ENCODE measurements at places on chromosomes 2 and 18.

DNA sequence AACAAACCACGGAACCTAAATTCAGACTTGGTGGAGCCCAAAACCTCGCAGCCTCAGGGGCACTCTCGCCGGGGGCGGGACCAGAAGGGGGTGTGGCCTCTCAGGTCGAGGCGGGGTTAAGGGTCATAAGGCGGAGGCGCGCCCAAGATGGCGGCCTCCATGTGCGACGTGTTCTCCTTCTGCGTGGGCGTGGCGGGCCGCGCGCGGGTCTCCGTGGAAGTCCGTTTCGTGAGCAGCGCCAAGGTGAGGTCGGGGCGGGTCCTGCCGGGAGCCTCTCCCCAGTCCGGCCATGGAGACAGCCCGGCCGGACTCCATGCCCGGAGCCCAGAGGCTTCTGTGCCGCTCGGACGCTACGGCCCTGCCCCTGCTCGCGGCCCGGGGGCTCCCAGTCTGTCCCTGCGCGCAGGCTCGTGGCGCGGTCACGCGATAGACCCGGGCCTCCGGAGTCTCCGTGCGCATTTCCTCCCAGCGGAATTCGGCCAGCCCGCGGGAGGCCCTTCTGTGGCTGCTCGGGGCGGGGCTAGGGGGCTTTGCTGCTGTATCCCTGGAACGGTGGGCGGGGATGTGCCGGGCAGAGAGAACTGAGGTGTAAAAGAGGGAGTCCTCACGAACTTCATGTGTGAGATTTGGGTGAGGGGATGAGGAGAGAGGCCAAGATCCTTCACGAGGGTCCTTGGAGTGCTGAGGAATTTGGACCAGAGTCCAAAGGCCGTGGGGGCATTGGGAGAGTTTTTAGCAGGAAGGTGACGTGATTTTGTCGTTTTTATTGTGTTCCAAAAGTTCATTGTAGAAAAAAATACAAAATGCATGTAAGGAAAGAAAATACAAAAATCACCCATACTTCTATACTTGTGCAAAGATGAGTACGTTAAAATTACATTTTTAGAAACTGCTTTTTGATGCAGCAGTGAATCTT lies at the start of gene SMYD5:
Gene SMYD5, plus strand, starts transcription at position 126 of the 916 bp plus-strand sequence. Its CDS starts 22 bp downstream, at position 148.
- DNase-seq = peak; percentile 56

- DNase-seq = no peak
Measured at GRCh38 chr2:239258248-239258647, 142.6 kb downstream of the HDAC4 start.

DNA sequence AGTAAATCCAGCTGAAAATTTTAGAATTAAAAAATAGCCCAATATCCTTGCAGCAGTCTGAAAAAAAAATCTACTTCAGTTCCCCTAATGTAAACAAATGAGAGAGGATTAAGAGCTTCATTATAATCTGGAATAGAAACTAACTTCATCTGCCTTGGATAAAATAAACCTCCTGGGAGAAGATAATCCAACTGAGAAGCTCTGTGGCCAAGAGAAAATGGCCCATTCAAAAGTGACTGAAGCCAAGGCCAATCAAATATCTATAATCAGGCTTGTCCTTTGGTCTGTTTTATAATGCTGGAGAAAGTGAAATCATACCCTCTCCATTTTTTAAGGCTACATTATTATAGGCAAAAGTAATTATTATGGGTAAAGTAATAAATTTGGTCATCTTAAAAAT lies 110.0 kb downstream of the NEB start:
- no peak for DNase-seq

- no peak for DNase-seq
Measured at GRCh38 chr2:45932278-45932975, 281.0 kb downstream of the PRKCE start.

DNA sequence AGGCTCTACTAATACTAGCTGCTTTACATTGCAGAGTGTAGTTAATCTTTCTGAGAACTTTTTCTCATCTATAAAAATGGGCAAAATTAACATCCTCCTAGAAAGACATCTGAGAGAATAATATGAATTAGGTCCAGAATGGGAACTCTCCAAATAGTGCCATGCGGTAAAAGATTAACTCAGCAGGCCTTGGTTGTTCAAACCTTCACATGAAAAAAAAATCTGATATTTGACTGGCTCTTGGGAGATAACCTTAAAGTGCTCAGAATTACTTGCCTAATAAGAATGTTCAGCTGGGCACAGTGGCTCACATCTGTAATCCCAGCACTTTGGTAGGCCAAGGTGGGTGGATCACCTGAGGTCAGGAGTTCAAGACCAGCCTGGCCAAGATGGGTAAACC lies 5.5 kb upstream of the CXXC1 start:
- no peak for DNase-seq

DNA sequence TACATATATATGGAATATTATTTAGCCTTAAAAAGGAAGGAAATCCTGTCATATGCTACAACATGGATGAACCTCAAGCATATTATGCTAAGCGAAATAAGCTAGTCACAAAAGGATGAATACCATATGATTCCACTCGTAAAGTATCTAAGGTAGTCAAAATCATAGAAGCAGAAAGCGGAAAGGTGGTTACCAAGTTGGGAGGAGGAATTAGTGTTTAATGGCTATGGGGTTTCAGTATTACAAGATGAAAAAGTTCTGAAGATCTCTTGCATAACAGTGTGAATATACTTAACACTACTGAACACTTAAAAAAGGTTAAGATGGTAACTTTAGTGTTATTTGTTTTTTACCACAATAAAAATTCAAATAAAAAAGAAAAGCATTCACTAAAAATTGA lies 99.0 kb downstream of the MGAT5 start:
- no peak for DNase-seq

GRCh38 chr2:121080013-121080772 lies 204.8 kb downstream of the TFCP2L1 start:
- DNase-seq = peak; percentile 16

DNA sequence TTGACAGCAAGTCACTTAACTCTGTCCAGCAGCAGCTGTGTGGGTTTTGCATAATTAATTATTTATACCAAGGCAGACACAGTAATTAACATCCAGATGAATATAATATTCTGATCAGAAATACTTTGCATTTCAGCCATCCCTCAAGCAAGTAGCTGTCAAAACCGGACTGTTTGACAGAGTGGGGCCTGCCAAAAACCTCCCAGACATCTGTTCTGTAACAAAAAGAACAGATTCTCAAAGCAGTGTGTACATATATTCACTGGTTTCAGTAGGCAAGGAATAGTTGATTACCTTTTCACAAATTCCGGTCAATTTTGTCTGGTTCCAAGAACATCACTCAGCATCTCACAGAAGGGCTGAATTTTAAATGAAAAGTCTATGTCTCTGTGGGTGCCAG lies 291.6 kb downstream of the CMPK2 start:
- DNase-seq = no peak

- DNase-seq = no peak
Measured at GRCh38 chr2:206011018-206011614, 74.9 kb downstream of the INO80D start.
